ENCODE measurements at places on chromosomes 6 and 20. TPM values are rescaled to one million over a fixed set of nuclear protein-coding genes. Genes with fewer than 3 reads are reported as not detected.

Gene CST2
- not detected for total RNA-seq

- DNase-seq: no peak
These were observed 341.2 kb downstream of the CDKAL1 start for GRCh38 chr6:20875369-20875963.

Gene PRELID3B
- 118 TPM for total RNA-seq

Gene GRIK2
- not detected for total RNA-seq

Gene NRSN1
- not detected for total RNA-seq

Gene CFB
- 3.6 TPM for total RNA-seq

DNA sequence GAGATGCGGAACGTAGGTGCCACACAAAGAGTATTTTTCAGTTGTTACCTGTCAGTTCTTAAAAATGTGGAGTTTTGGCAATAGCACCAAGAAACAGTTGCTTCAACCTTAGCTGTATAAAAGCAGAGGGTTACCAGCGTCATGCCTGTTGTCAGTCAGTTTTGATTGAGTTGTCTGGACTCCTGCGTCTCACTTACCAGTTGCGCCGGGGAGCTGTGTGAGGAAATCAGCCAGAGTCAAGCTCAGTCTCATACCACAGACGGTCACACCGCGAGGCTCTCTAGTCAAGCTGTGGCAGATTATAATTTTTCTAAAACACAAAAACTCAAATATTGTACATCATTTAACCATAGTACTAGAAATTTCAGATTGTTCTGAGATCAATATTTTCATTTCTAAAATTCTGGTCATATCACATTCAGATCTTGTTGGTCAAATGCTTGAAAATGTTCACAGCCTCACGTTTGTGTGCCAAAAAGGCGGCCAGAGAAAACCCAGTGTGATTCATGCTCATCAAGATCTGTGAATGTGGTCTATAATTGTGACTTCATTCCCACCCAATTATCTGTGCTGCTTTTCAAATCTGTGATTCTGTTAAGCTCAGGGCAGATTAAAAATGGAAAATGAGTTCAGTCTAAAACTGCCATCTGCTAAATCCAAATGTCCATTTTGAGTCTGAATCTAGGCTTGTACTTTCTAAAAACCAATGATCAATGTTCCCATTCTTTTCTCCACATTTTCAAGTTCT, 37.5 kb downstream of the SASH1 start:
- no peak for DNase-seq

- DNase-seq: no peak
These were observed 55.6 kb downstream of the SLX4IP start for GRCh38 chr20:10490706-10491105.

GRCh38 chr6:107344383-107344782, 115.0 kb downstream of the PDSS2 start:
- DNase-seq: no peak

DNA sequence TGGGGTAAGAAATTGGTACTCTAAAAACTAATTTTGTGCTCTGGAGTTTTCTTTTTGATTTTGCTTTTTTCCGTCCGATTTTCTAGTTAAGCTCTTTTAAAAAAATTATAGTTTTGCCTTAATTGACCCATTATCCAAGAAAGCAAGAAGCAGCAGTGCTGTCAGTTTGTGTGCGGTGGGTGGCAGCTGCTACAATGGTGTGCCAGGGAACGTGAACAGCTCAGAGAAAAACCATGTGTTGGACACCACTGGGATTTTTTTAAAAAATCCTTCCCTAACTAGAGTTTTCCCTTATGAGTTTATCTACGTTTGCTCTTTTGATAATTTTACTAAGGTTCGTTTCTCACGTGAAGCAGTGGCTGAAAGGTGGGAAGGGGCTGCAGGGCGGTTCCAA, 8.0 kb downstream of the MAP3K5 start:
- DNase-seq: no peak

DNA sequence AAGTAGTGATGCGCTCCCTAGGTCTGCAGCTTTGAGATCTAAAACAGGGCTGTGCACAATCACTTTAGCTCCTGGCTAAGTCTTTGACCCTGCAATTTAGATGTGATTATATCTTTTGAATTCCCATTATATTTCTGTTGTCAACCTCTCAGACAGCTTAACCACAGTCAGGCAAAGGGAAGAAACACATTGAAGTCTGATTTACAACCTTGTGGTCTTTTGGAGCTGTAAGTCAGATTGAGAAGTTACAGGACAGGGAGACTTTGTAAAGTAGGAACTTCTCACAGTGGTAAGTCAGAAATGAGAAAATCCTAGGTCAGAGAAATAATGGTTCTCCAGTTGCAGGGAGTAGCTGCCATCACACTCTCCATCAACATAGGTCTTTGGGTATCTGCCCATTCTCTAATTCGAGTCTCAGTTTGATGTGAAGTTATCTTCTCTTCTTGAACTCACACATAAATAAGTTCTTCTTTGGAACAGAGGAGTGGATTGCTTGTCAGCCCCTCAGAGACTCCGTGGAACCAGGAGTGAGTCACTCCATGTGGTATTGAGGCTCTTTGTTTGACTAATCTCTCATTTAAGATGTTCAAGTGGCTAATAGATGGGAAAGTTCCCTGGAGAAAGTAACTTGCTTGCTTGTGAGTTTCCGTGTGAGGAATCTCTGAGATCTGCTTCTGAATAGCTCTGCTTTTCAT, 35.0 kb upstream of the SGK1 start:
- no peak for DNase-seq

DNA sequence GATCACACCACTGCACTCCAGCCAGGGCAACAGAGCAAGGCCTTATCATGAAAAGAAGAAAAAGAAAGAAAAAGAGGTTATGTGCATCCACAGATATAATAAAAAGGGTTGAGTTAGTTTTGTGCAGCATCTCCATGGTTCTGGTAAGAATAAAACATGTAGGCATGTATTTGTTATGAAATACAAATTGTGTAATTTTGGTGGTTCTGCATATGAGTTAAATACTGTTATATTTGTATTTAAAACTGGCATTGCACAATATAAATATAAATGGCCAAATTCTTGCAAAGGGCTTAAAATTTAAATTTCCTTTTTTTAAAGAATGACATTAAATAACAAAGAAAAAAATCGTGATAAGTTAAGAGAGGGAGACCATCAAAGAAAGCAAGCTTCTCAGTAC, 159.1 kb upstream of the PREP start:
- no peak for DNase-seq

DNA sequence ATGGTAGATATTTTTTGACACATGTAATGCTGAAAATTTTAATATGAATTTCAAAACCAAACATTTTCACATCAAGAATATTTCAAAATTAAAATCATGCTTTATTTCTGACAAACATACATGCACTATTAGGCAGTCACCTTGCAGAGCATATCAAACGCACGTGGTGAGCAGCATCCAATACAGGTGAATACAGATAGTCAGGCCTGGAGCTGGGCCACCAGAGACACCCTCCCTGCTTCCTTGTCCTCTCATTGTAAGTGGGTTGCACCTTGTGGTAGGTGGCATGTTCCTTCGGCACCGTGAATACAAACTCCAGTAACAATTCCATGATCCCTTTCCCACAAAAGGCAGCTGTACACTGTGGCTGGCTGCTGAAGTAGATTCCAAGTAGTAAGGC, 8.9 kb downstream of the REV3L start:
- DNase-seq: no peak

DNA sequence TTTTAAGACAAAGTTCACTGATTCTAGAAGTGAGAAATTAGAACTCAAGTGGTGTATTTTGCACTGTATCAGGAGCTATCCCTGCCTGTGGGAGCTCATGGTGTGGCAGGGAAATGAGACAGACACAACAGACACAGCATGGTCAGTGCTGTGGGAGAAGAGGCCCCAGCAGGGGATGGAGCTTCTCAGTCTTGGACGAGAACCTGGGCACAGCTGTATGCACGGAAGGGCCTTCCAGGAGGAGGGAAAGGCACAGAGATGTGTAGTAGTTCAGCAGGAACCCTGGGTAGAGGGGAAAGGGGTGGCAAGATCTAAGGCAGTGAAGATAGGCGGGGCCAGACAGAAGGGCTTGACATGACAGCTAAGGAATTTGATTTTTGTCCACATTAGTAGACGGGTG, 48.8 kb upstream of the KIF25 start:
- no peak for DNase-seq

DNA sequence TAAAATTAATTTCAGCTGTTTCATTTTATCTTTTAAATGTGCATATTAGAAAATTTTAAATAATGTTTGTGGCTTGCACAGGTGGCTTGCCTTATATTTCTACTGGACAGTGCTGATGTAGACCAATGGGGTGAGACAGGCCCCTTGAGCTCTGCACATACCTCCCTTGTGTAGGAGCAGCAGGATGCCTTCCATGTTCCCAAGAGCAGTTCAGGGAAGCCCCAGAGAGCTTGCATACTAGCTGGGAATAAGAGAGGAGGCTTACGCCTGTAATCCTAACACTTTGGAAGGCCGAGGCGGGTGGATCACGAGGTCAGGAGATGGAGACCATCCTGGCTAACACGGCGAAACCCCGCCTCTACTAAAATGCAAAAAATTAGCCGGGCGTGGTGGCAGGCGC, 61.4 kb downstream of the RFPL4B start:
- DNase-seq: no peak

GRCh38 chr6:115798229-115798628, 262.5 kb downstream of the FRK start:
- DNase-seq: no peak

DNA sequence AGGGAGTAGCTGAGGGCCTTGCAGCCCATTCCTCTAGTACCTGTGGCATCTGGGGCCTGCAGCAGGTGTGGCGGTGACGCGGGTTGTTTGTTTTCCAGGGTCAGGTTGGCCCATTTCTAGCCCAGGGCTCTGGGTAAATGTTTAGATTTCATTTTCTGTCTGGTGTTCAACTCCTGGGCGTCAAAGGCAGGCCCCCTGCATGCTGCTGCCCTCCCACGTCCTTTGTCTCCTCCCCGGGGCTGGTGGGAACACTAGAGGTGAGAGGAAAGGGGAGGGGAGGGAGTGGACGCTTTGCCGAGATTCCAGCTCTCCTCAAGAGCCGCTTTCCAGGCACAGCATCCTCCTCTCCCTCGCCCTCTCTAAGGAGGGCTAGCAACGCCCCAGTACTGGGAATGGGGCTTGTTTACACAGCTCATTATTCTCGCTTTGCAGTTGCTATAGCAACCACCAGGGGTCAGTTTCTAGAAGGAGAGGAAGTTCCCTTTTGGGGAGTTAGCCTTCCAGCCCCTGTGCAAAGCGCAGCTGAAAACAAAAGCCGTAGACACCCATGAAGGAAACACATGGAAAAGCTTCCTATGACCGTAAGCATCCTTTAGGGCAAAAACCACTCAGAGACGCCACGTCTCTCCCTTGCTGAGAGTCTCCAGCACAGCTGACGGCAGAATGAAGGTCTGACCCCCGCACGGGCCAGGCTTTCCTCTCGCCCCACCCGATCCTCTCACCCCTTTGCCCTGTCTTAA, 170.6 kb downstream of the LY86 start:
- no peak for DNase-seq

DNA sequence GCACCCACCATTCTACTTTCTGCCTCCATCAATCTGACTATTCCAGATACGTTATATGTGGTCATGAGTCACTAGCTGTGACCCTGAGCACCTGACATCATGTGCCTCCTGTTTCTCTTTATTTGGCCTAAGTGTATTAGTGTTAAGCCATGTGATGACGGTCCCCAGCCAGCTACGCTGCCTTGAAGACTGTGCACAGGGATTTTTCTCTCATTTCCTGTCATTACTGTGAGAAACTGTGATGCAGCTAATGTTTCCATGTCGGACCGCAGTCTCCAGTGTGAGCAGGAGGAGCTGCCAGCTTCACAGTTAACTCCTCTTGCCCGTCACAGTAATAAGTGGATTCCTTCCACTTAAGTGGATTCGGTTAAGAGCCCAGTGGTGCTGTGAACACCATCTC, 9.9 kb upstream of the SPATS1 start:
- DNase-seq: no peak

All from activated naive CD4-positive, alpha-beta T cell treated with anti-CD3 and anti-CD28 coated beads, Interleukin-2, amount 50 U/mL, for 72 hours (primary cell).